GM13977 (cell line): ENCODE measurements at places on chromosomes 4 and X.

DNA sequence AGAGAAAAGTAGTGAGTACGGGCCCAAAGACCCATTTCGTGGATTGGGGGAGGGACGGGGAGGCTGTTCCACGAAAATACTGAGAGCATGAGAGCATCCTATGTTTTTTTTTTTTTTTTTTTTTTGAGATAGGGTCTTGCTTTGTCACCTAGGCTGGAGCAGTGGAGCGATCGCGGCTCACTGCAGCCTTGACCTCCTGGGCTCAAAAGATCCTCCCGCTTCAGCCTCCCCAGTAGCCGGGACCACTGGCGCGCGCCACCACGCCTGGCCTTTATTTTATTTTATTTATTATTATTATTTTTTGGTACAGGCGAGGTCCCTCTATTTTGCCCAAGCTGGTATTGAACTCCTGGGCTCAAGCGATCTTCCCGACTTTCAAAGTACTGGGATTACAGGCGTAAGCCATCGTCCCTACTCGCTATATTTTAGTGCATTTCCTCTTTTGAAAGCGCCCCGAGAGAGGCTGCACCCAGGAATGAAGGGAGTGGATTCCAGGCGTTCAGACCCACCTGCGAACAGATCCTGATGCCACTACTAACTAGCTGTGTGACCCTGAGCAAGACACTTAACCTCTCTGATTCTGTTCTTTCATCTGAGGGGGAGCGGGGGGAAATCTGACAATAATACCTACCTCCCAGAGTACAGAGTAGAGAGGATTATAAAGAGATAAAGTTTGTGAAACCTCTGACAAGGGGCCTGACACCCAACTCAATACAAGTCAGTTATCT is 5.4 kb upstream of the MSX1 start:
- DNase-seq = no peak

GRCh38 chr4:74967324-74967723 is 34.4 kb downstream of the PARM1 start:
- DNase-seq = no peak

GRCh38 chr4:117661091-117662072 is 372.9 kb upstream of the NDST3 start:
- DNase-seq = no peak

GRCh38 chr4:8110071-8110986 is 48.3 kb downstream of the ABLIM2 start:
- DNase-seq = no peak

GRCh38 chr4:97892592-97893266 is 250.5 kb downstream of the STPG2 start:
- no peak for DNase-seq

DNA sequence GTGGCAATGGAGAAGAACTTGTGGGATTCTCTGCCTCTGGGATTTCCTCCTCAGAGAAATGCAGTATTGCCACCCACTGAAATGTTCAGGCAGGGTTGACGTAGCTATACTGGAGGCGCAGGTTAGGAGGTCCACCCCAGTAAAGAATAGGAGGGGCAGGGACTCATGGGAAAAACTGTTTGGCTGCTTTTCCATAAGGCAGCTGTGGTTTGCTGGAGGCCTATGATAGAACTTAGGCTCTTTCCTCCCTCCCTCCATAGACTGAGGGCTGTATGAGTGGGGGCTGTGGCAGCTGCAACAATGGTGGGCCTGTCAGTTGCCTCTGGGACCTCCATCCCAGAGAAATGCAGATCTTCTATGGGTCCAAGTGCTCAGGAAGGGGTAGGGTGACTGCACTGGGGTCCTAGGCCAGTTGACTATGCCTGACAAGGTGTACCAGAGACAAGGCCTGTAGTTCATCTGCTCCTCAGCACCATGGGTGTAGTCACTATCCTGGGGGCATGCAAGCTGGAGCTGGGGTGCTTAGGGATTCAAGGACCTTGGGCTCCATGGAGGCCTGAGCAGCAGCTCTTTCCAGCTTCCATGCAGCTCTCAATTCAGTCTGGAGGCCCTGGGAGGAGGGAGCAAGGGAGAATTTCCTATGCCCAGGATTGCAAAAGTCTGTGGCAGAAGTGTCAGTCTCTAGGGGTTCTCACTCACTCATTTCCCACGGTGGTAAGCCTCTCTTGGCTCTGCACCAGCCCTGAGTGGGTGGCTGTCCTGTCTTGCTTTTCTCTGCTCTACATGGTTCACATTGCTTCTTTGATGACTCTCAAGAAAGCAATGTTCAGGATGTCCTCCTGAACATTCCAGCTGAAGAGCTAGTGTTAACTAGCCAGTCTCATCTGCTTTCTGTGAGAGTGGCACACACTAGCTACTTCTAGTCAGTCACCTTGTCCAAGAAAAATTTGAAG is 353.0 kb downstream of the IDS start:
- DNase-seq = no peak

DNA sequence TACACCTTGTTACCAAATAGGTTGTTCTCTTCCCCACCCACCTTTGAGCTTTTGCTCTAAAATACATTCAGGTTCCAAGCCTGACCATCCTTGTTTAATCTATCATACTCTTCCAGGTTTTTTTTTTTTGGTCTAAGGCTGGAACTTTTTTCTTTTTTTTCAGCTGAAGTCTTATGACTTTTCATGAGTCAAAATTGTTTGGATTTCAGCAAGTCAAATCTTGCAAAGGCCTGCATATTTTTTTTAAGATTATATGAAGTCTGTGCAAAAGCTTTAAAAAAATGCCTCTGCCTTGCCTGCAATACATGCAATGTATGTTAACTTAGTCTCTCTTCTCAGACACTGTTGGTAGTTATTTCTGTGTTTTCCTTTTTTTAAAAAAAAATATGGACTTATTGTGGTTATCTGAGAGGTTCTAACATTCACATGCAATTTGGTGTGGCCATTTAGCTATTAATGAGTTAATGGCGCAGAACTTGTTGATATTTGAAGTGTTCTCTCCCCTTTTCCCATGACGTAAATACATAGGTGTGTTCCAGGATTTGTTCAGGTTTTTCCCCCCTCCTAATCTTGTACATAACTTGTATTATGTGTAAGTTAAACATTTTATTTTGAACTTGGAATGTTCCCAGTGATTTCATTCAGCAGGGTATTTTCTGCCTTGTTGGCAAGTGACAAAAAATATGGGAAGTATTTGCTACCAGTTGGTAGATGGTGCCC is 58.7 kb downstream of the CCKAR start:
- DNase-seq = no peak

- DNase-seq = no peak
These were observed 93.8 kb downstream of the TBL1X start for GRCh38 chrX:9558615-9559014.

GRCh38 chrX:79336869-79337815 is 30.0 kb downstream of the ITM2A start:
- no peak for DNase-seq

GRCh38 chr4:1240721-1241465 is 8.0 kb downstream of the CTBP1 start:
- DNase-seq = no peak

DNA sequence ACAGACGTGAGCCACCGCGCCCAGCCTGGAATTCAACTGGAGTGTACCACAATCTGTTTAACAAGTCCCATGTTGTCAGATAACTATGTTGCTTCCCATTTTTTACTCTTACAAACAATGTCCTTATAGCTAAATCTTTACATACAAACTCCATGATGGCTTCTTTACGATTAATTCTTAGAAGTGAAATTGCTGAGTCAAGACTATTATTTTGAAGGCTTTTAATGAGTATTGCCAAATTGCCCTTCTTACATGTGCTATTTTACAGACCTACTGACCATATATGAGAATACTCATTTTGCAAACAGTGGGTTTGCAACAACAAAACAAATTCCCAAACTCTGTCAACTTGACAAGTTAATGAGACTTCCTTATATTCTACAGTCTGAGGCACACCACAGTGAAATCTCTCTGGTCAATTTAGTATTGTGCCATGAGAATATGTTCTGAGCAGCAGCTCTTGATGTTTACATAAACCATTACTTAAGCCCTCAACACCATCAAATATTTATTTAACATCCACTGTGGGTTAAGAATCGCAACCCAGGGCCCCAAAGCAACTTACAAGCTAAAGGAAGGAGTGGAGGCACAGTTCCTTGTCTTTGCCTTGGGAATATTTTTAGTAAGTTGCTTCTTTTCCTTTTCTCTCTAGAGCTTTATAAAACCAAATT is 128.5 kb downstream of the SPRY1 start:
- DNase-seq = no peak

GRCh38 chr4:86825511-86825910 is 23.7 kb downstream of the SLC10A6 start:
- DNase-seq = no peak

DNA sequence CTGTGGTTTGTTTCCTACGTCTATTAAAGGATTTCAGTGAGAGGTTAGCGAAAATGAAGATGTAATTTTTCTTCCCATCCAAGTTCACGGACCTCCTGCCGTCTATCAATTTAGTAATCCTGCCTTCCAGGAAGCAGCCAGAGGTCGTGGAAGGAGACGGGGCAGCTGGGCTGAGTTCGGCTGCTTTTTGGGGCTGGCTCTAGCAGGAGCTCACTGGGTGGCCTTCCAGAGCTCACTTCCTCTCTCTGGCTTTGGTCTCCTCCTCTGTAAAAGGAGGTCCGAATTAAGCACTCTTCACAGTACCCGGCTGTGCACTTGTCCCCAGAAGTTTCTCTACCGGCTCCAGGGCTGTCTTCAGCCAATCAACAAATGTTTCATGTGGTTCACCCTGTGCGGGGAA is 295.4 kb downstream of the BCOR start:
- no peak for DNase-seq

DNA sequence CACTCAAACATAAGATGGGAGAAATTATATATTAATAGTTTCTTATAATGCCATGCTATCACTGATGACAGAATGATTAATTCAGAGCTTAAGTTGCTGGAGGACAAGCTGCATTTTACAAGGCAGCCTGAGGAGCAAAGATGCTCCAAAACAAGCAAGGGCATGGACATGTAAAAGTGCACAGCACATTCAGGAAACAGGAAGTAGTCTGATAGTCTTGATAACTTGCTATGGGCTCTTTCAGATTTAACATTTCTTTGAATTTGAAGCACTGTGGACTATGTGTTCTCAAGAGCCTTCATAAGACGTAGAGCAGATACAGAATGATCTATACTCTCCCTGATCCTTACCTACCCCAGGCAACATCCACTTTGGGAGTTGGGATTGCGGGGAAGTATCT is 50.0 kb downstream of the AMMECR1 start:
- DNase-seq = no peak

GRCh38 chr4:38805530-38806145 is 1.0 kb upstream of the TLR1 start:
- peak; percentile 67 for DNase-seq

DNA sequence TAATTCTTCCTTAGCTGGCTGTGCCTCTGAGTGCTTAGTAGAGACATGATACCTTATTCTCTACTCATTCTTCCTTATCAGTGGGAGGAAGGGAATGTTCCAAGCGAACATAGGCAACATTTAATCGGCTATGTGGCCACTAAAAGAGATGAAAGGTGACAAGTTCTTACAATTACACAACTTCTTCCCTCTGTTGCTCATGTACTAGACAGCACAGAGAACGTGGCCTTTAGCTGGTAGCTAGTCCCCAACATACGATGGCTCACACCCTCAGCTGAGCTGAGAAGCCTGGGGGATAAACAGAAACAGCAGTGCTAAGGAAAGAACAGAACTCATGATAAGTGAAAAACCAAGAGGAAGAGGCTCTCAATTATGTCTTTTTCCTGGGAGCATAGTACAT is 52.2 kb downstream of the APOO start:
- no peak for DNase-seq

DNA sequence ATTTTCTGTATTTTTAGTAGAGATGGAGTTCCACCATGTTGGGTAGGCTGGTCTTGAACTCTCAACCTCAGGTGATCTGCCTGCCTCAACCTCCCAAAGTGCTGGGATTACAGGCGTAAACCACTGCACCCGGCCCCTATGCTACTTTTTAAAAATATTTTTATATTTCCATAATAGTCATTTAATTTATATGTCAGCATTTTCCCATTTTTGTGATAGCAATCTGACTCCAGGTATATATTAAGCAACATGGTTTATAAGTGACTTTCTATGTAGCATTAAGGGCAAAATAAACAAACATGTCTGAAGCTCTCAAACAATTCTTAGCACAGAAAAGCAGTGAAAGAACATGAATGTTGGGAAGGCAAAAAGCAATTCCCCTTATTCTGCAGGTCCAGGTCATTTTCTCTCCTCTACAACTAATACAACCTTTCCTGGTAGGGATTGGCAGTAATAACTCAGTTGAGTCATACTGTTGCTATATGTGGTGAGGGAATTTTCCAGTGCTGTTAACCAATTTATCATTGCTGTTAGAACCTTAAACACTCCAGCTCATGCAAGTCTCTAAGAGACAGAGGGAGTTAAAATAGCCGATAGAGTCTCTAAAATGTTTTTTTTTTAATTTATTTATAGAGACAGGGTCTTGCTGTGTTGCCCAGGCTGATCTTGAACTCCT is 24.0 kb downstream of the SMIM14 start:
- no peak for DNase-seq
